ENCODE measurements at places on chromosomes 12 and 14.

- no peak for DNase-seq
Observed at GRCh38 chr12:57611108-57611826, at the start of gene ARHGEF25. Gene ARHGEF25, plus strand, starts transcription at chr12:57611435. Its CDS starts 460 bp downstream, at chr12:57611895.

DNA sequence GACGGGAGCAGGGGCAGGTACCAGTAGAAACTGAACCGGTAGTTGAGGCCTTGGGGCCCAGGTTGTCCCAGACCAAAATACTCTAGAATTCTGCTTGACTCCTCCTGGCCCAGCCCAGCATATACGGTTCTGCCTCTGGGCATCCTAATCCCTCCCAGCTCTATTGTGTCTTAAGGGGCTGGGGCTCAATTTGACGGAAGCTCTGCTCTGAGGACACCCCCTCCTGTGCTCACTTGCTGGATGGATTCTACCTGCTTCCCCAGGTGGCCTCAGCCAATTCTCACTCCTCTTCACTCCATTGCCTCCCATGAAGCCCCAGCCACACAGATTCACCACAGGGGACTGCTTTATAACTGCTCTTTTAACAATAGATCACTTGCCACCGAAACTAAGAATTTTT, 219.5 kb upstream of the FKBP4 start:
- DNase-seq: no peak

- no peak for DNase-seq
Observed at GRCh38 chr14:54727929-54728328, 161.0 kb downstream of the SAMD4A start.

DNA sequence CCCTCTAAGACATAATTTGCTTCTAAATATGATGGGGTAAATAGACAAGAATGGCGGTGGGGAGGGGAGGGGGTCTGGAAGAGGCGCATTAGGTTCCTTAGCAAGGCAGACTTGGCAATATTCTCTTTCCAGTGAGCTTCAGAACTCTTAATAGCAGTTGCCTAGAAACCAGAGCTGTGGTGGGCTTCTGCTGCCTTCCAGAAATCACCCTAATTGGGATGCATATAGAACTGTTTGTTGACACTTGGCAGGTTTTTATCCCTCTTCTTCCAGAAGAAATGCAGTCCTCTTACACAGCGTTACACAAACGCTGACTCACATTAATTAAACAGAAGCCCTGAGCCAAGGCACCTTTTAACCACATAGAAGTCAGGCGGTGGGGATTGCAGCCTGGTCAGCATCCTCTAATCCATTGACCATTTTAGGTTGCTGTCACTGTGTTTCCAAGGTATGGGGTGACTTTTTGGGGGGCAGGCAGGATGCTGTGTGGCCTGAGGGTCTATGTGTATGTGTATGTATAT, 114.1 kb downstream of the CCDC60 start:
- no peak for DNase-seq

DNA sequence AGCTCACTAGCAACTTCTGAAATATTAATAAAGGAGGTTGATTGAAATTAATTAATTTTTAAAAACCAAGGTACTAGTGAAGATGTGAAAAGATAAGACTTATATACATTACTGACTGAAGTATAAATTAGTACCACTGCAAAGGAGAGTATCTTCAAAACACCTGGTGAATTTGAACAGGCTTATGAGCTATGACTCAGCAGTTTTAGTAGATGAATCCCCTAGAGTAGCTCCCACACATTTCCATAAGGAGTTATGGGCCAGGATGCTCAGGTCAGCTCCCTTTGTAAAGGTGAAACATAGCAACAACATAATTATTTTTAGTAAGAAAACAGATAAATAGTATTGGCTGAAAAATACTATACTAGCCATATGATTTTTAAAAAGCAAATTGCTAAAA, 218.6 kb downstream of the SYT1 start:
- no peak for DNase-seq

DNA sequence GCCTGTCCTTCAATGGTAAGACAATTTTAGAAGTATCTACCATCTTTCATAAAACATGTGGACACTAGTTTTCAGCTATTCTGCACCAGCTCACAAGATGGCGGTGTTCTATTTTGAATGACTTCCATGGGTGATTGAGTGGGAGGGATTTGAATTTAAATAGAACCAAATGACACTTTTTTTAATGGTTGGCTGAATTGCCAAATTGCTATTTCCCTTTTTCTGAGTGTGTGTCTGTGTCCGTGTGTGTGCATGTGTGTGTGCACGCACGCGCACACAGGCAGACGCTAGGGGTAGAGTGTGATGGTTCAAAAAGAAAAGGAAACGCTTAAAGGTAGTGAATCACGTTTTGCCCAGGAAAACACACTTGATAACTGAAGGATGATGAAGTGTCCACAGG, 362.6 kb downstream of the DAD1 start:
- no peak for DNase-seq

DNA sequence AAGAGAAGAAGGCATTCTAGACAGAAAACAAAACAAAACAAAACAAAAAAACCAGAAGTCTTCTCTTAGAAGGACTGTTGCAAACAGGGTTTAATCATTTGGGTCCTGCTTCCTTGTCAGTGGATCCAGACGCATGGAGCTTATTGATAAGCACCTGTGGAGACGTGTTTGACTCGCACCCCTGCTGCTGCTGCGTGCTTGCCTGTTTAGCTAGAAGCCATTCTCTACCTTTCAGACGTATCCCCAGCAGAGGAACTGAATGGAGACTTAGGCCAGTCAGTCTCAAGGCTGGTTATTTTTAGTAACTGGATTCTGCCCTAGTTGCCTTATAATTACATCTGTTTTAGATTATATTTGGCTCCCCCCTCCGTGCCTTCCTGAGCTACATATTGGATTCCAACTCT, 186.1 kb upstream of the EEA1 start:
- DNase-seq: no peak

DNA sequence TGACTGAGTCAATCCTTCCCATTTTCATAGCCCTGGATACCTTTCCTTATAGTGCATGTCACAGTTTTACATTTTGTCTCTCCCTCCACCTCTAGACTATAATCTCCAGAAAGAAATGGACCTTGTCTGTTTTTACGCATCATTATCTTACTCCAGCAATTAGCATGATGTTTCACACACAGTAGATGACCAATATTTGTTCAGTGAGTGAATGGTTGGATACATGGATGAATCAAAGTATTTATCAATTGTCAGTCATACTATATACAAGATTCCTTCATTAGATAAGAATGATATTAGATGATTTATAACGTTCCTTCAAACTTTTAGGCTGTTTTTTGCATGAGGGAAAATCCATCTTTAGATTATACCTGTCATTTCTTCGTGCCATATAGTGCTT, 61.1 kb downstream of the PTHLH start:
- no peak for DNase-seq

- DNase-seq: peak; percentile 68
Observed at GRCh38 chr14:50116181-50116956, at the start of gene VCPKMT. Gene VCPKMT, minus strand, starts transcription at chr14:50116572. Its CDS starts 20 bp downstream, at chr14:50116552.

- no peak for DNase-seq
Observed at GRCh38 chr12:20963762-20964161, 153.3 kb downstream of the SLCO1B3 start.

GRCh38 chr14:98890556-98891340, 381.2 kb downstream of the BCL11B start:
- no peak for DNase-seq

GRCh38 chr14:102917056-102917385, 5.4 kb upstream of the AMN start:
- DNase-seq: no peak

DNA sequence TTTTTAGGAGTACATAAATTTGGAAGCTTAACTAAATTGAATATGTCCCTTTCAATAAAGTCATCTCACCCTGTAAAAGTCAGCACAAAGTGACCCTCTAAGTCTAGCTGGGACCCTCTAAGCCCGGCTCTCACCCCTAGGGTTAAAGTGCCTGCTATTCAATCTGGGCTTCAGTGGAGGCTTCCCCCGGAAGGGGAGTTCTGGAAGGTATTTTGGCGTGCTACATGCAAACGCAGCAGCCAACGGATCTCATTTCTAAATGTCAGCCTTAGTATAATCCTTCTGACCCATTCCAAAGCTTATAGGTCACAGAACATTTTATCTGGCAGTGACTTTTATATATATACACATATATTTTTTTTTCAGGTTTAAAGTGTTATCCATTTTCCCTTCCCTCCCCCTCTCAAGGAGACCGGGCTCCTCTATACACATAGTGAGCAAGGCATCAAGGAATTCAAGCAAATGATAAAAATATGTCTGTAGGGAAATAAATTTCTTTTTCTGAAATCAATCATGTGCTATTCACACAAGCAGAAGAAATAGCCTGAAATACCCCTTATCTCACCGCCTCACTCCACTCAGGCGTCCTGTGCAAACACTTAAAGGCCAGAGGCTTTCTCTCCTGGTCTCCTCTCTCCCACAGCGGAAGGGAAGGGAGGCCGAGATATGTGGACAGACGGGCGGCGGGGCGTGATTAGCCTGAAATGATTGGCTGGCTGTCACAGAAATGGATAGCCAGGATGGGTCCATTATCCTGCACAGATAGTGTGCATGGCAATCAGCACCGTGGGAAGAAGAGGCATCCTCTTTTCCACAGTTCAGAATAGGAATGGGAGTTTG, 301.7 kb downstream of the GALC start:
- no peak for DNase-seq

- DNase-seq: no peak
Observed at GRCh38 chr14:99207456-99207855, 64.5 kb downstream of the BCL11B start.

- DNase-seq: no peak
Observed at GRCh38 chr14:72254202-72254936, 322.1 kb downstream of the RGS6 start.

DNA sequence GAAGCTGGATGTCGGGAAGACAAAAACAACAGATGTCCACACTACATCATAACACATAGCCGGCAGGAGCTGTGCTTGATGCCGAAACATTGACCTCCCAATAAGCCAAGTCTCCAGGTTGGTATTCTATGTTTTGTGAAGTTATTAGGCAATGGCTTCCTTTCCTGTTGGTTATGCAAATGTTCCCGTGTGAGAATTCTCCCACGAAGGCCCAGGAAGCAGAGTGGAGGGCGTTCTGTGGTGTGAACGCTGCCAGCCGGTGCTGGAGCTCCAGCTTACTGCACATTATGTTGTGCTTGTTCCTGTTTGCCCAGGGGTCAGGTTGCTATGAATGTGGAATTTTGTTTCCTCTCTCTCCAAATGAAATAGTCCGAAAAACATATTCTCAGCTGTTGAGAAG, 156.4 kb upstream of the HMGA2 start:
- no peak for DNase-seq

- no peak for DNase-seq
Observed at GRCh38 chr14:102965971-102966655, 43.6 kb downstream of the AMN start.

GRCh38 chr12:1234073-1234472, 243.1 kb downstream of the ERC1 start:
- DNase-seq: no peak

DNA sequence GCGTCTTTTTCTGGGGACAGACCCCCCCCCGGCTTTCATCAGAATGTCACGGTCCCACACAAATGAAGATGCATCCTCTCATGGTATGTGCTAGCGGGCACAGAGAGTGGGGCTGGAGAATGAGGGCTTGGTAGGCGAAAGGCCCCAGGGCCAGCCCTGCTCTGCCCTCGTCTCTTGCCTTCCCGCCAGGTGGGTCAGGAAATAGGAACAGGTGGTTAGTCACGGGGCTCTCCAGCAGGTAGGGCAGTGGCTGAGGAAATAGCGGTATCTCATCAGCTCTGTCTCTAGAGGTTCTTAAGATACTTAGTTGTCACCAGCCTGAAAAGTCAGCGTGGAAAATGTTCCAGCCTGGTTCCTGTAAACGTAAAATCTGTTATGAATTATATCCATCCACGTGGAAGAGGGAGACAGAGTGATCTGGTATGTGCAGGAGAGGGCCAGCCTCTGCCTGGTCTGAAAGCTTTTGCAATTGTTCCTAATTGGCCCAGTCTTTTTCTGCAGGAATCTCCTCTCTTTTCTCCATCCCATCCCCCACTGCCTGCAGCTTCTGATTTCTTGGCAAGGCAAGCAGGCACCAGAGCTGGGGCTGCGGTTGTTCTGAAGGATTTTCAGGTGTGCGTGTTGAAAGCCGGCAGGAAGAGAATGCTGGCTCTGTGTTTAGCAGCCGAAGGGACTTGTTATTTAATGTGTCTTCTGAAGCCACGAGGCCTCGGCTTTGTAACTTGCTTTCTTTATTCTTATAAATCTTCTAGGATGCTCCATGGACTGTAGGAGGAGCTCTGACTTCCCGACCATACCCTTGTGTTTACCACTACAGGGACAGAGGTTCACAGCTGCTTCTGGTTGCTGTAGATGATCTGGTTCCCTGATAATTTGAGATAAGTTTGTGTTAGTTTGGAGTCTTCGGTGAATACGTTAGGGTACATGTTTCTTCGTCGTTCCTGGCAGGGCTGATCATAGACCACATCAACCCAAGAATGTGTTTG, 131.1 kb downstream of the CACNA1C start:
- peak; percentile 81 for DNase-seq
